ENCODE measurements at places on chromosomes 3 and 15.

- no peak for DNase-seq
Measured at GRCh38 chr3:98109807-98110549, 20.5 kb upstream of the OR5H1 start.

- DNase-seq: no peak
Measured at GRCh38 chr3:145704020-145704419, 457.0 kb downstream of the PLOD2 start.

- DNase-seq: no peak
Measured at GRCh38 chr3:18100121-18100520, 325.0 kb downstream of the SATB1 start.

DNA sequence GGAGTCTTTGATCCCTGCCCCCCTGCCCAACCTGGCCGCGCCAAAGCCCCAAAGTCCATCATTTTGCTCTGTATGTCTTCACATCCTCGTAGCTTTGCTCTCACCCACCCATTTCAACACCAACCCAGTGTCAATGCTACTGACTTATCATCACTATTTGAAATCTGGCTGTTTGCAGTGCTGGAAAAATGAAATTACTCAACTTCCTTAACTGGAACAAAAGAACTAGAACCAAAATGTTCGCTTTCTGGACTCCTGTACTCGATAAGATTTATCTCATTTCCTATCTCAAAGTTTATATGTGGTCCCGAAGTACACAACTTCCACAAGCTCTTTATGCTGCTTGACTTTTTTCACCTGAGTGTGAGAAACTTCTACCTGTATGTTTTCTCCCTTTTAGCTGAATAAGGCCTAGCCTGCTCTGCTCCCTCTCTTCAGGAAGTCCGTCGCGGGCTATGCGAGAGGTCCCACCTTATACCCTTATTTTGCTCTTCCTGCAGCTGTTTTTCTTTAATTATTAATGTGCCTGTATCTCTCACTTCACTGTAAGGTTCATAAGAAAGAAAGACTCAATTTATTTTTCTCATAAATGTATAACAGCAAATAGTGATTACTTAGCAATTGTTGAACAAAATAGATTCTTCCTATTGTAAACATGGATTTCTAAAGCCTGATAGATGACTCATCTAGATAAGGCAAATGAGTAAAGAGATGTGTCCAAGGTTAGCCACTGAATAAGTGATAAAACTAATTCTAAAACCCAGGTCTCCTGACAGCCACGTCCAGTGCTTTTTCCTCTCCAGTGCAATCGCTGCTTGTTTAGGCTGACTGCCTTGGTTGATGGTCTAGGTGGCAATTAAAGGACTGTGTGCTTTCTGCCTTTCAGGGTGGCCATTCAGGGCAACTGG is 464.1 kb upstream of the TPRG1 start:
- no peak for DNase-seq

Measured in HTR-8/SVneo (cell line).